Non-pigmented ciliary epithelial cell (primary cell): ENCODE measurements at places on chromosomes 2 and 18.

DNA sequence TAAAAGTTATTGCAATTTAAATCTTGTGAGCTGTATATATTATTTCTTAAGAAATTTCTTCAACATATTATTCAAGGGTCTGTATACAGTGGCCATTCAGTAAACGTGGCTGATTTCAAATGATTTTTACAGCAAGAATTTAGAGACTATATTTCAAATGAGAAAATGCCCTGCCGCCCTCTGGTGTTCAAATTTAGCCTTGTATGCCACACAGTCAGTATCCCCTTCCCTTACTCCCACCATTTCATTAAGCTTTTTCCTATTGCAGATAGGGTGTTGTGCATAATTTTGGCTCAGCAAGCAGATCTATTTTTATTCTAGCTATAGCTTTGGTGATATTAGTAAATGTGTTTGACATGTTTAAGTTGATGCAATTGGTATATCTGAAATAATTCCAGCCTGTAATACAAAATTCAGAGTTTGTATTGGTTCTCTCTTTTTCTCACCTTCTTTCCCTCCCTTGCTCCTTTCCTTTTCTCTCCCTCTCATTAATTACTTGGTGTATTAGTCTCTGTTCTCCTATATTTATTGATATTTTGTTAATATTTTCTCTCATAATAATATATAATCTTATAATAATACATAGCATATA, 22.8 kb upstream of the SCN7A start:
- no peak for DNase-seq

DNA sequence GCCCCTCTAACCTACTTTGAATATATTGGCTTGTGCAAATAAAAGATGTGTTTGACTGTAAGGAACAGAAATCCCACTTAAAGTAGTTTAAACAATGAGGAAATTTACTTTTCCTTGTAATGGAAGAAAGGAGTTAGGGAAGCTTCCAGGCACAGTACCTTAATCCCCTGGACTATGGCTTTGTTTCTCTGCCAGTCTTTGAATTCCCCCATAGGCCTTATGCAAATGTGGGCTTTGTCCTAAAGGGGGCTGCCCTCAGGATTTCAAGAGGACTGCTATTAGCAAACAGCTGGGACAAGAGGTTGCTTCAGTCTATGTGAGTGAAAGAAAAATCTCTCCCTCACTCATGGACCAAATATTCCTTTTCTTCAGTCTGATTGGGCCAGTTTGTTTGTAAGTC, 255.1 kb upstream of the THSD7B start:
- DNase-seq: no peak

- DNase-seq: no peak
Measured at GRCh38 chr2:202771741-202772460, 99.7 kb downstream of the ICA1L start.

- no peak for DNase-seq
Measured at GRCh38 chr2:143603846-143604565, 474.8 kb downstream of the ARHGAP15 start.

DNA sequence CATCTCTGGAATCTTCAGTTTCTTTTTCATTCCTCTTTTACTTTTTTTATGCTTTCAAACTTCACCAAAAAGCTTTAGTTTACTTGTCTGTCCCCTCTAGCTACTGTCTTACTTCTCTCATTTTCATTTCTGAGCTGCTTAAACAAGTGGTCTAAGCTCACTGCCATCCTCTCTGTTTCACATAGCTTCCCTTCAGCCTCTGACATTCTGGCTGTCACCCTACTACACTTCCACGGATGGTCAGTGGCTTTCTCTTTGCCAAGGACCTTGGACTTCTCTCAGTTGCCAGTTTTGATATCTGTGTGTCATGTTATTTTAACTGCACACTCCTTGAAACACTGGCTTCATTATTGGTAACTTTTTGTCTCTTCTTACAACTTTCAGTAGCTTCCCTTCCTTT, 176.1 kb downstream of the IKZF2 start:
- DNase-seq: no peak

GRCh38 chr2:238776003-238776760, 71.7 kb upstream of the TWIST2 start:
- no peak for DNase-seq

- DNase-seq: peak; percentile 71
Measured at GRCh38 chr2:169095621-169096105, 26.3 kb downstream of the DHRS9 start.

- no peak for DNase-seq
Measured at GRCh38 chr2:111226876-111227700, 106.4 kb downstream of the BCL2L11 start.

GRCh38 chr2:178177066-178177679, 17.1 kb upstream of the OSBPL6 start:
- DNase-seq: no peak

- DNase-seq: no peak
Measured at GRCh38 chr2:159146996-159147666, 139.4 kb downstream of the WDSUB1 start.

GRCh38 chr18:36638224-36638623, 190.6 kb downstream of the TPGS2 start:
- no peak for DNase-seq

DNA sequence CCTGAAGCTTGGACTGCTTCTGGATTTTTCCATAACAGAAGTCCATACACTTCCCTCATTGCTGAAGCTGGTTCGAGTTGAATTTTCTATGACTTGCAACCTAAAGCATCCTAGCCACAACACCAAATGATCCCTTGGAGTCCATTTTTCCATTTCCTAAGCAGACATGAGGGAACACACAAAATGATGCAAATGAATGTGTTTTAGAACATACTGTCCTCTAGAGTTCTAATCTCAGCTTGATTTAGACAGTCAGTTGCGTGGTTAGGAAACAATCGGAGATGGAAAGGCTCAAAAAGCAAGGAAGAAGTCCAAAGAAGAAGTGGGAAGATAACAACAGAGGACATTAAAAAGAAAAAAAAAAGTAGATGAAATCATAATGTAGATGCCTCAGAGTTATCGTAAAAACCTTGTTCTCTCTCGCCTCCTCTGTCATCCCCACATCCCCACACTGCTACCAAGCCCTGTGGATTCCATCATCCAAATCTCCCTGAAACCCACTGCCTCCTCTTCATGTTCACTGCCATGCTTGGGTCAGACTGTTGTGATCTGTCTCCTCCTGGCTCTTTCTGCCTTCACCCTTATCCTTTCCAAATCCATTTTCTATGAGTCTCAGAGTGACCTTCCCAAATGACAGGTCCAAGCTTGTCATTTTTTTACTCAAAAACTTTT, 58.4 kb downstream of the TMEM247 start:
- no peak for DNase-seq

DNA sequence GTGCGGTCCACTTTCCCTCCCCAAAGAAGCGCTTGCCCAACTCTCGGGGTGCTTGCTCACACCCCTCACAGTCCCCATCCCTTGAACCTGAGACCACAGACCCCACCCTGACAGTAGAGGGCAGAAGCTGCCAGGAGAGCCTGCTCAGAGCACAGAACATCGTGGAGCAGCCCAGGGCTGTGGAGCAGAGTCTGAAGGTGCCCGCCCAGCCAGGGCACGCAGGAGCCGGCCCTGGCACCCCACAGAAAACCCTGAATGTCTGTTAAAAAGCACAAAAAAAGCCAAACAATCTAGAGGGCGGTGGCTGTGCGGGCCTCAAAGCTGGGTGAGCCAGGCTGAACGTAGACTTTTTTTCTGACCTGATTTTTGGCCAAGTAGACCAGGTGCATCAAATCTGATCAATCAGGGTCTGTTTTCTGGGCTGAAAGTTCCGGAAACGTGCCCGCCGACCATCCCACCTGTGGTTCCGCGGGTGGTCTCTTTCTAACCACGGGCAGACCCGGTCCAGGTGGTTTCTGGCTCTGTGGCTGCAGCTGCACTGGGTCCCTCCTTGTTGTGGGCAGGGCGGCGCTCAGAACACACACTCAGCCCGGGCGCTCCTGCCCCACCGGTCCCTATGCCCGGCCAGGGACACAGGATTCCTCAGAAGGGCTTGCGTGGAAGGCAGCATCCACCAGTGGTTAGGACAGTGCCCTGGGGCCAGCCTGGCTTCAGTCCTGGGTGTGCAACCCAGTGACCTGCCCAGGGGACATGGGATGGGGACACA, 66.3 kb downstream of the SLC66A2 start:
- DNase-seq: no peak

GRCh38 chr2:240567872-240568677, at the start of gene RNPEPL1:
TSS of gene RNPEPL1 (plus strand) at chr2:240568484. CDS start at chr2:240568587, 103 bp downstream.
- no peak for DNase-seq
